Omental fat pad (tissue), 4 donors: ENCODE measurements at places on chromosomes 3 and 15. TPM values are rescaled to one million over a fixed set of nuclear protein-coding genes. Genes with fewer than 3 reads are reported as not detected.

The IMPG2 gene
- total RNA-seq: 0.13 TPM

The COL8A1 gene
- 145 TPM for total RNA-seq

The ANKRD63 gene
- not detected for total RNA-seq

The IQCF5 gene
- total RNA-seq: not detected

The GOLGA8R gene
- 3.2 TPM for total RNA-seq

The SCN11A gene
- 0.36 TPM for total RNA-seq

The COL6A6 gene
- 0.36 TPM for total RNA-seq

The CNTN4 gene
- 2.6 TPM for total RNA-seq

The KLHL6 gene
- 21.5 TPM for total RNA-seq

The SLC9C1 gene
- total RNA-seq: 0.72 TPM

The IL20RB gene
- total RNA-seq: 1.1 TPM

The KCNMB3 gene
- total RNA-seq: 1.8 TPM

The ERICH6 gene
- not detected for total RNA-seq

The PARP15 gene
- 4.3 TPM for total RNA-seq

The PATL2 gene
- total RNA-seq: 1.0 TPM

The DNASE1L3 gene
- 1.1 TPM for total RNA-seq

The PPP1R14D gene
- not detected for total RNA-seq

The GP9 gene
- not detected for total RNA-seq

The CPB1 gene
- total RNA-seq: 3.6 TPM

The REC114 gene
- total RNA-seq: not detected

The MB21D2 gene
- total RNA-seq: 6.4 TPM

The HAUS2 gene
- total RNA-seq: 27.8 TPM

The ERC2 gene
- total RNA-seq: not detected

The BCHE gene
- 205 TPM for total RNA-seq

The MYH15 gene
- not detected for total RNA-seq

The KLHL18 gene
- total RNA-seq: 30.3 TPM

The BFSP2 gene
- total RNA-seq: not detected

The SLC28A1 gene
- not detected for total RNA-seq

The MAGEL2 gene
- 0.09 TPM for total RNA-seq

The SPINK8 gene
- total RNA-seq: not detected

The PRICKLE2 gene
- total RNA-seq: 87.9 TPM

The FOXB1 gene
- not detected for total RNA-seq

The GABRR3 gene
- total RNA-seq: not detected

The SRP14 gene
- total RNA-seq: 281 TPM

The OXTR gene
- total RNA-seq: 0.56 TPM
